ENCODE measurements at places on chromosomes 5 and 9.

- DNase-seq = no peak
Observed at GRCh38 chr9:25310961-25311360, 367.3 kb downstream of the TUSC1 start.

GRCh38 chr9:6144947-6145346 lies 70.7 kb upstream of the IL33 start:
- DNase-seq = no peak

DNA sequence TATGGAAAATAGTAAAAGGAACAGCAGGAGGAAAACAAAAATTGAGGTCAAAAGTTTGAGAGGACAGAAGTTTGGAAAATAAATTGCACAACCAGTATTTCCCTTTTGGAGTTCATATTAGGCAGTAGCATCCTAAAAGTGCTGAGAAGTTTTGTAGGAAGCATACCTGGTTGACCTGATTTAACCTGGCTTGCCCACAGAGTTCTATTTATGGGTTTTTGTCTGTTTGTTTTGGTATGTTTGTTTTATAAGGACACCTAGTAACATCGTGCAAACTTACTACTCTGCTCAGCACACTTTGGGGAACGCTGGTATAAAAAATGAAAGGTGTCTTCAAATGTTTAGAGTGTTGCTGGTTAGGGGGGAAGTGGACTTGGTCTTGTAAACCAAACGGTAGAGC lies 15.1 kb downstream of the ADRB2 start:
- no peak for DNase-seq

DNA sequence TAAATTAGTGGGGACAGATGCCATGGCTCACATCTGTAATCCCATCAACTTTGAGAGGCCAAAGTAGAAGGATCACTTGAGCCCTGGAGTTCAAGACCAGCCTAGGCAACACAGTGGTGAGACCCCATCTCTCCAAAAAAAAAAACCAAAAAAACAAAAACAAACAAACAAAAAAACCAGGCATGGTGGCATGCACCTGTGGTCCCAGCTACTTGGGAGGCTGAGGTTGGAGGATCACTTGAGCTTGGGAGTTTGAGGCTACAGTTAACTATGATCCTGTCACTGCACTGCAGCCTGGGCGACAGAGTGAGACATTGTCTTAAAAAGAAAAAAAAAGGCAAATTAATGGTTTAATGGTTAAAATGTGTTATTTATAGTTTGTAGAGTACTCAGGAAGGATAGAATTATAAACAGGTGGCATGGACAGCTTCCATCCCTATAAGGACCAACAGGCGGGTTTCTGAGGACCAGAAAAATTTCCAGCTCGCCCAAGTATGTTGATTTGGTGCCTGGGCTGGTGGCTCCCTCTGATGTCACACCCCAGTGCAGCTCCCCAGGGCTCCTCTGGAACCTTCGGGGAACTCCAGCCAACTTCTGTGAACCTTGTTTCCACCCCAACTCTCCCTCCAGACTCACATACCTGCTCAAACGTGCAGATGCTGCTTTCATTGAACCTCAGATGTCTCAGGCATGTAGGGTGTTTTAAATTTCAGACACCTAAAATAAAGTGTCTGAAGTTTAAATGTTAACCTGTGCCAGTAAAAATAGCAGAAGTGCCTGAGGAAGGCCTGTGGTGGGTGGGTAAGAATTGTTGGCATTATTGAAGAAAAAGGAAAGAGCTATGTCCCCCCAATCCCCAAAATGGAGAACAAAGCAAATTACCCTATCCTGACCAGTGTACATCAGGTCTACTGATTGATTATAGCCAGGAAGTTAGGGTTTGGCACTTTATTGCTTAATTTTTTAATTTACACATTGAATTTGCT lies 69.0 kb downstream of the TRIO start:
- no peak for DNase-seq

DNA sequence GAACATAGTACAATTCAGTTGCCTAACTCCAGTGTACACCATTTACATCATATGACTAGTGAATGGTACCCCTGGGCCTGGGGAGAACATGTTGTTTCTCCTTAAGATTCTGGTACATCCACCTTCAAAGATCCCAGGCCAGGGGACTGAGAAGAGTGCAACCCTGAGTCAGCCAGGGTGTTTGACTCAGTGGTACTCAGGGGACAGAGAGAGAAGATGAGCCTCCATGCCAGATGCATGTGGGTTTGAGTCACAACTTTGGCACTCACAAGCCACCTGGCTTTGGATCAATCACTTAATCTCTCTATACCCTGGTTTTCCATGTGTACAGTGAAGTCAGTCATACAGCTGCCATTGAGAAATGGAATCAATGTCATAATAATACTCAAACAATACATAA lies 53.7 kb downstream of the MAP1B start:
- no peak for DNase-seq

DNA sequence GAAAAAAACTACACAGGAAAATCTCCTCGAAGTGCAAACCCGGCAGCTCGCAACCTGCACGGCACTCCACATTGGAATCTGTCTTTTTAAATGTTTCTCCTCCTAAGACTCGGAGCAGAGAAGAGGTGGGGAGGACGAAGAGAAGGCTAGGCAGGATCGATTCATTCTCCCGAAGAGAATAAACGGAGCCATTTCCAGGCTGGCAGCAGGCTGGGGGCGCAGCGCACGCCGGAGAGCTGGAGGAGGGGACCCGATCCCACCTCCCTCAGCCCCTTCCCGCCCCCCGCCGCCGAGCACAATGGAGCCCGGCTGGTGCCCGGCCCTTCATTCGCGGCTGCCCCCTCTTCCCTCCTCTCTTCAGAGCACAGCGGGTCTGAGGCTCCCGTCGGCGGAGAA lies 628 bp downstream of the HOMER1 start:
- no peak for DNase-seq

DNA sequence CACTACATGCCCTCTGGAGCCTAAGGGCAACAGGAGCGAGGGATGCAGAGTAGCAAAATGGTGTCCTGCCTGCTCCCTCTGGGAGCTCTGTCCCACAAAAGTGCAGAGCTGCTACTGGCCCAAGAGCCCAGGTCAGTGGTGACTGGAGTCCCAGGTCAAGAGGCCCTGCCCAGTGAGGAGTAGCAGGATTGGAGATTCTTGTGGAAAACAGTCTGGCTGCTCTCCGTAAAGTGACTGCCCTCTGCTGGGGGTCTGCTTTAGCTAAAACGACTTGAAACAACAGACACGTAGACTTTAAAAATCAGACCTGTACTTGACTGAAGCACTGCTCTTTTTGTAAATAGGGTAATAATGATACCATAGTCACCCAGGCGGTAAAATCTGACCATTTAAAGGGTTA lies 917.0 kb downstream of the MAT2B start:
- no peak for DNase-seq

DNA sequence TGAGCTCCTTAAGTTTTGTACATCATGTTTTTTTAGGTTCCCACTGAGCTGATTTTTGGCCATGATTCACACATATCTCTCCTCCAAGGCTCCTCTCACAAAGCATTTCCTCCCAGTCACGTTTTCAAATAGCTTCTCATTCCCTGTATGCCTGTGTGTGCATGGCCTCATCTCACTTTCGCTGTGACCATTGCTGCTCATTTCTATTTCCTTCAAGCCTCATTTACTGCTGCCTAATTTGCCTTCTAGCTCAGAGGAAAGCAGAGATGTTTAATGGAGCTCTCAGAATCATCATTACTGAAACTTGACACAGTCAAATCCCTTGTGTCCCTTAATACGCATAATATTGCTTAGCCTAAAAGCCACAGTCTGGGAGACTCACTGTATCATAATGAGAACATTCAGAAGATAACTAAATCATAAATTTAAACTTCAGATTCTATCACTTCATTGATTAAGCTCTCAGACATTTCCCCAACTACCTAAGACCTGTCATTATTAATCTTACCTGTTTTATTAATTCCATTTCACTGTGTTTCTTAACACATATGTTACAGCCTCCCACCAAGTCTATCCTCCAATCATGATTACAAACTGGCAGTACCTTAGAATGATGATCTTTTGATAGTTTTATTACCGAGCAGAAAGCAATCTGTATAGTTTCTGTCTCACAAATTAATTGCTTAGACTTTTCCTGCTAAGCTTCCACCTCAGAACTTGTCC lies 278.3 kb upstream of the PTGER4 start:
- no peak for DNase-seq

DNA sequence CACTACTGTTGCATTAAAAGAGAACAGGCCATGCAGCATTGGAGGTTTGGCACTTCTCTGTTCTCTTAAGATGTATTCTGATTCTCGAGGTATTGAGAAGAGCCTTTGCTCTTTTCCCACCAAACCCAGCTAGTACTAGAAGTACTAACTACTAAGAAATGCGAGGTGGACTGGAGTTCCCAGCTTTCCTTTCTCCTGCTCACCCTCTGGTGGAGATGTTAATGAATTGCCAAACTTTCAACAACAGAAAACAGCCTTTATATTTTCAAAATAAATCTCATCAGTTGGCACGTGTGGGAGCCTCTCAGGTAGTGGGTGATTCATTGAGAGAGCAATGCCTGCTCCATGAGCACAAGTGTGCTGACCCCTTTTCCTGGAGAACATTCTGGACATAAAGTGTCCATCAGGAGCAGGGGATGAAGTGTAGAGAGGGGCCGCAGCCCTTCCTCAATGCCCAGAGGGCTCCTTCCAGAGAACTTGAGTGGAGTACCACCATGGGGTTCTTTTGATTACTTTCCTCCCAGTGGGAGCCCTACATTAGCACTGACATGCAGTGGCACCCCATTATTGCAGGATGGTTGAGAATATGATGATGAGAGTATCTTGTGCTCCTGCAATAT lies 45.7 kb downstream of the TMEM174 start:
- DNase-seq = no peak

DNA sequence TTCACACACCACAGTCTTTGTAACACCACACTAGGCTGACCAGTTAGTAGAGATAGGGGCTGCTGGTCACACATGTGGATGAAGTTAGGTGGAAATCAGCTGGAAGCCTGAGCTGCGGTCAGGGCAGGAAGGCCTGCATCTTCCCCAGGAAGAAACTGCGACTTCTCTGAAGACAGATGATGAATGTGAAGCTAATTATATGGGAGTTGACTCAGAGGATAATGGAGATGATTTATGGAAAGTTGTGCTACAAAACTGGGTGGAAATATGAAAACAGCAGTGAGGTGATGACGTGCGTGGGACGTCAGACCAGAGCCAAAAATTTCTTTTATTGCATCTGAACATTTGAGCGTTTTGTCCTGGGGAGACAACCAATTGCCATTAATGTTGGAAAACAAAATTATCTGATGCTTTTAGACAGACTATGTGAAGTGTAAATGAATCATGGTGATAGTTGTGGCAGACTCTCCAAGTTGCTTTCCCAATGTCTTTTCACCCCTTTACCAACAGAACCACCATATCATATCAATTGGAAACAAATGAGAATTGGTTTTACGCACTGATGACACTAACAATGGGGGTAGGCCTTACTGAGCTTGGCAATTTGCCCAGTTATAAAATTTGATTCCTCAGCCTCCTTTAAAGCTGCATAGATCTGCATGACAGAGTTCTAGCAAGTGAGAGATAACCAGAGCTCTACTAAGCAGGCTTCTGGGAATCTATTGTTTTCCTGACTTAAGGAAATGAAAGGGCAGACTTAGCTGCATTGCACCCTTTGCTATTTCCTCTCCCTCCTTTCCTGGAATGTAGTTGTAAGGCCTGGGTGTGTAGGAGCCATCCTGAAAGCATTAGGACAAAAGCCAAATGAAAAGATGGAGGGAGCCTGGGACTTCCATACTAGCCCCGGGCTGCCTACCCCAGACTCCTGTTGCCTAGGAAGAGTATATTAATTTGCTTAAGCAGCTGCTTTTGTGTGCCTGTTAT lies 84.0 kb downstream of the RAB3C start:
- no peak for DNase-seq

DNA sequence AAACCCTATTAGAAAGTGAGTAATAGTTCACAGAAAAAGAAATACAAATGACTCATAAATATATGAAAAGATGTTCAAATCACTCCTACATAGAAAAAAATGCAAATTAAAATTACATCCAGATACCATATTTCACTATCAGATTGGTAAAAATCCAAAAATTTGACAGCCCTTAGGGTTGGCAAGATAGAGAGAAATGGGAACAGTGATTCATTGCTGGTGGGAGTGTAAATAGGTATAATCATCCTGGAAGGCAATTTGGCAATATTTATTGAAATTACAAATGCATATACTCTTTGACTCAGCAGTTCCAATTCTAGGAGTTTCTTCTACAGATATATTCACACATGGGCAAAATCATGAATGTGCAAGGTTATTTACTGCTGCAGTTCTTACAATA lies 273.5 kb downstream of the NR2F1-AS1 start:
- DNase-seq = no peak

DNA sequence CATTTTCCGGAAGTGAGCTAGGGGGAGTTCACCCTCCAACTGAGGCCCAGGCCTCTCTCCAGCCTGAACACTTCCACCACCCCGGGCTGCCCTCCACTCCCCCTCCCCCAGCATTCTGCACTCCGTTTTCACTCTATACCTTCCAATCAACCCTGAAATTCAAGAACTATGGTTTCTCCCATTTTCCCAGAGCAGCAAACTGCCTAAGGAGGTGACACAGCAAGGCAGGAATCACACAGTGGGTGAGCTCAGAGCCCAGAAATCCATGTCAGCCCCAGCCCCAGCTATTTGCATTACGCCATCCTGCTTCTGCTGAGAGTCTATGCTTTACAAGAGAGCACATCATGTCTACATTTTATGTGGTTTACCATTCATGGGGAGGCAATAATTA lies 11.9 kb downstream of the MSX2 start:
- no peak for DNase-seq

- DNase-seq = no peak
Observed at GRCh38 chr5:41747301-41747700, 122.9 kb downstream of the OXCT1 start.

- DNase-seq = no peak
Observed at GRCh38 chr5:133811168-133811567, 157.3 kb downstream of the C5orf15 start.

DNA sequence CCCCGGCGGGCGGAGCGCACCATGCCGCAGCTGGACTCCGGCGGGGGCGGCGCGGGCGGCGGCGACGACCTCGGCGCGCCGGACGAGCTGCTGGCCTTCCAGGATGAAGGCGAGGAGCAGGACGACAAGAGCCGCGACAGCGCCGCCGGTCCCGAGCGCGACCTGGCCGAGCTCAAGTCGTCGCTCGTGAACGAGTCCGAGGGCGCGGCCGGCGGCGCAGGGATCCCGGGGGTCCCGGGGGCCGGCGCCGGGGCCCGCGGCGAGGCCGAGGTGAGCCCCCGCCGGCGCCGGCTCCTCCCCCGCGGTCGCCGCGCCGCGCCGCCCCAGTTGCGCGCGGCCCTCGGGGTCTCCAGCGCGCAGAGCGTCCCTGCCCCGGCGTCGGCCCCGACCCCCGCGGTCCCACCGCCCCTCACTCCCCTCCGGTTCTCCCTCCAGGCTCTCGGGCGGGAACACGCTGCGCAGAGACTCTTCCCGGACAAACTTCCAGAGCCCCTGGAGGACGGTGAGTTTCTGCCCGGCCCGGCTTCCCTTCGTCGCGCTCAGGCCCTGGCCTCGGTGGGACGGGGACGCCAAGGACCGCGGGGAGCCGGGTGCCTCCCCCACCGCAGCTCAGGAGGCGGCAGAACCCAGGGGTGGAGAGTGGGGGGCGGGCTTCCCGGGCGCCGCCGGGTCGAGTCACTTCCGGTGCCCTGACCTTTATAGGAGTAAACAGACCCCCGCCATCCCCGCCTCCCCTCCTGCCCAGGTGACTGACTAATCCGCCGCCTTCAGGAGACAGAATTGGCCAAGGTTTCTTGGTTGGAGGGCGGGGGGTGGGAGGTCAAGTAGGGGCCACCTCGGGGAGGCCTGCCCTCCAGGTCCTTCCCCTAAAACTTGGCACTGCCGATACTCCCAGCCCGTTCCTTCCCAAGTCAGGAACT lies 665 bp downstream of the TCF7 start:
- peak; percentile 66 for DNase-seq

- no peak for DNase-seq
Observed at GRCh38 chr5:5298068-5298633, 124.3 kb upstream of the ICE1 start.

- DNase-seq = no peak
Observed at GRCh38 chr9:94250456-94250855, 8.6 kb upstream of the ZNF169 start.

All from activated gamma-delta T cell (primary cell).